ENCODE measurements at places on chromosomes 12 and 14.

GRCh38 chr12:40622246-40622838 is 69.9 kb upstream of the CNTN1 start:
- peak; percentile 34 for DNase-seq

DNA sequence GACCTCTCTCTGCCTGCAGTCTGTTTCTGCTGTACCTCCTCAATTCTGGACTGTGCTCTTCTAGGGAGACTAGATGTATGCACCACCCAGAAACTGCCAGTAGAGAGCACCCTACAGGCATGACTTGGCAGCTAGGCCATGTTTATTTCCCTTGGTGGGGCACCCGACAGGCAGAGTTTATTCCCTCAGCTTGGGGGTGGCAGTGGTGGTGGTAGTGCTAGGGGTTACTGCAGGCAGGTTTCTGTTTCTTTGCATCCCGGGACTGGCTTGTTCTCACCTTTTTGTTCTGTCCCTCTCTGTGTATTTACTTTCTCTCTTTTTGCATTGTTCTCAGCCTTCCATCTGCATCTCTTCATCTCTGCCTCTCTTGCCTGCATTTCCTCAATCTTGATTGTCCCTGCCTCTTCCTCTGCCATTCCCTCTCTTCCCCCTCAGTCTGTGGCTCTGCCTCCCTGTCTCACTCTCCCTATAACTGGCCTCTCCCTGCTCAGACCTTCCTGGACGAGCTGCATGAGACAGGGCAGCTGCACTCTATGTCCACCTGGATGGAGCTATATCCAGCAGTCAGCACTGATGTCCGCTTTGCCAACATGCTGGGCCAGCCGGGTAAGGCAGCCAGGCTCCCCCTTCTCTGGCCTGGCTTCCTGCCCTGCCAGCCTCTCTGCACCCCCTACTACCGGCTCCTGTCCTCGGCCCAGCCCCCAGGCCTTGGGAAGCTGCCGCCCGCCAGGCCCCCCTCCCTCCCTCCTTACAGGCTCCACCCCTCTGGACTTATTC is 13.8 kb downstream of the PRPF40B start:
- no peak for DNase-seq

- no peak for DNase-seq
Measured at GRCh38 chr12:120687578-120688289, 785 bp downstream of the MLEC start.

DNA sequence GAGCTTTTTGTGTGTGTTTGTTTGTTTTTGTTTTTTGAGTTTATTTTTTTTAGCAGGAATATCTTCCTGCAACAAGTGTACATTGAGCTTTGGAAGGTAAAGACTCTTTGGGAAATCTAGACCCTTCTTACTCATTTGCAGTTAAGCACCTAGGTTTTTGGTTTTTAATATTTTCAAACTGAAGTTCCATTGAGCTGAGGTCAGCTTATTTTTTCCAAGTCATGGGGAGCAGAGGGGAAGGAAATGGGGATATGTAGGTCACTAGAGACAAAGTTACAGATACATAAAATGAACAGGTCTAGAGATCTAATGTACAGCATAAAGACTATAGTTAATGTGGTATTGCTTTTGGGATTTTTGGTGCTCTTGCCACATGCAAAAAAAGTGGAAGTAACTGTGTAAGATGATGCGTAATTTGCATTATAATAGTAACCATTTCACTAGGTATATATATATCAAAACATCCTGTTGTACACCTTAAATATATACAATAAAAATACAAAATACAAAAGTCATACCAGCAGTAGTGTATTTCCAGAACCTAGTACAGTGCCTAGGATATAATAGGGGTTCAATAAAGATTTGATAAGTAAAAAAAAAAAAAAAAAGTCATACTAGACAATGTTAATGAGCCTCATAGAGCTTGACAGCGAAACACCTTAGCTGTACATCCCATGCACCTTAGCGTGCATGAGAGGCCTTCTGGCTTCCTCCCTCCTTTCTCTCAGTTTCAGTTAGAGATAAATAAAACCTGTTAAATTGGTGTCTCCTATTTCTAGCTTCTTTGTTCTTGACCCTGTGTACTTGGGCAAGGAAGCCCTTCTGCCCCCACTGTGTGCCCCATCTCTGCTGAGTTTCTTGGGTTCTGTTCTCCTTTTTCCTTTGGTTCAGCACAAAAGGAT is 22.7 kb downstream of the CGRRF1 start:
- no peak for DNase-seq

- DNase-seq, result no peak
Measured at GRCh38 chr12:92459850-92460249, 242.9 kb upstream of the PLEKHG7 start.

- DNase-seq, result no peak
Measured at GRCh38 chr12:1978078-1978862, 26.0 kb downstream of the DCP1B start.

DNA sequence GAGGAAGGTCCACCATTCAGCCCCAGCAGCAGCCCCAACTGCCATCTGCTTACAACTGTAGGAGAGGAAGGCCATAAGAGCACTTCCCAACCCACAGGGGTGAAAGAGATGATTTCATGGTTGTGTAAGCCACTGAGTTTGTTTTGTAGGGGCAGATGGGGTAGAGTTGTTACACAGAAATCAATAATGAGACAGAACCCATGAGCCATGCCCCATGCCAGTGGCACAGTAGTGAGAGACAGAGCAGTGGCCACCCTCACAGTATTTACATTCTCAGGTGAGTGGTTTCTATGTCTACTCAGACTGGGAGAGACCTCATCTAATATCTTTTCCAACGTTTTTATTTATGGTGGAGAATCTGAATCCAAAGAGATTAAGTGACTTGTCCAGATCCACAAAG is 68.6 kb downstream of the NUAK1 start:
- no peak for DNase-seq

DNA sequence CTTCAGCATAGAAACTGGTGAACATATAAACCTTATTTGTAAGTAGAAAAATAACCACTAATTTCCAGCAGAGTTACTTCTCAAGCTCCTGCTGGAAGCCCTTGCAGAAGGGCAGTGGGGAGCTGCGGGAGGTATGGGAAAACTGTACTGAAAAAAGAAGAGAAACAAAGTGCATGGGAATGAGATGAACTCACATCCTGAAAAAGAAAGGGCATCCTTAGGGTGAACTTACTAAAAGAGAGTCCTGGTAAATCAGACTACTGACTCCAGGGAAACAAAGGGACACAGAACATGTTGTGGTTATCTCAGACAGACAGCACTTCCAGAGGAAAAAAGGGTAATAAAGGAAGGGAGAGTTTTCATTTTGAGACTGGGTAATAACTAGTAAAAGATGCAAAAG is 515.1 kb downstream of the RPL10L start:
- no peak for DNase-seq

GRCh38 chr14:51845811-51846210 is 14.6 kb upstream of the GNG2 start:
- no peak for DNase-seq

DNA sequence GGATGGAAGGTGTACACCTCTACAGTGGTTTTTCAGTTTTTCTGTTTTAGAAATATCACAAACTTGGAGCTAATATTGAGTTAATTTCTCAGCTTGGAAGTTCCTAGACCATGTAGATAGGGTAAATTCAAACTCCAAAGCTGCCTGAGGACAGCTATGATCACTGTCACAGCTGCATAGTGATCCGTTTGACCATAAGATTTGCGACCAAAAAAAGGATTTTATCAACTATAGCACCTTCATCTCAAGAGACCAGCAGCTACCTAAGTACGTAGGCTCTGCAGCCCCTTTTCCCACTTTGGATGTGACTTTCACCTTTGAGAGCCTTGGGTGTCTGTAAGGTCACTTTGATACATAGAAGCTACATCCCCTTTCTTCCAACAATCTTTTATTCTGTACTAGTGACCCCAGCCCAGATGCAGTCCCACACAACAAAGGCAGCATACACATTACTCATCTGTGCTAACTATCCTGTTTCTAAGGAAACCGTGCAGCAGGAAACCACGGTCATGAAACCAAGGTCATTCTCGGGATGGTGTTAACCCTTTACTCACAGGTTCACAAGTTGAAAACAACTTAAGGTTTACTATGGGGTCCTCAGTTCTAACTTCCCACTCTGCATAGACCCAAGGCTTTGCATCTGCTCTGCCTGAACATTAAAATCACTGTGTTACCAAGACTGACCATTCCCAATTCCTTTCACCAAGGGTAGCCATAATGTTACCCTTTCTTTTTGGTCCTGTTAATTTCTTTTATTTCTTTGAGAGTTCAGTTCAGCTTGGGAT is 75.4 kb downstream of the IFT81 start:
- DNase-seq, result no peak

- no peak for DNase-seq
Measured at GRCh38 chr12:115762936-115763335, 514.6 kb downstream of the MED13L start.

- peak; percentile 67 for DNase-seq
Measured at GRCh38 chr12:80763874-80764273, 47.2 kb downstream of the MYF5 start.

GRCh38 chr12:50062728-50063460 is 5.5 kb downstream of the ASIC1 start:
- no peak for DNase-seq

DNA sequence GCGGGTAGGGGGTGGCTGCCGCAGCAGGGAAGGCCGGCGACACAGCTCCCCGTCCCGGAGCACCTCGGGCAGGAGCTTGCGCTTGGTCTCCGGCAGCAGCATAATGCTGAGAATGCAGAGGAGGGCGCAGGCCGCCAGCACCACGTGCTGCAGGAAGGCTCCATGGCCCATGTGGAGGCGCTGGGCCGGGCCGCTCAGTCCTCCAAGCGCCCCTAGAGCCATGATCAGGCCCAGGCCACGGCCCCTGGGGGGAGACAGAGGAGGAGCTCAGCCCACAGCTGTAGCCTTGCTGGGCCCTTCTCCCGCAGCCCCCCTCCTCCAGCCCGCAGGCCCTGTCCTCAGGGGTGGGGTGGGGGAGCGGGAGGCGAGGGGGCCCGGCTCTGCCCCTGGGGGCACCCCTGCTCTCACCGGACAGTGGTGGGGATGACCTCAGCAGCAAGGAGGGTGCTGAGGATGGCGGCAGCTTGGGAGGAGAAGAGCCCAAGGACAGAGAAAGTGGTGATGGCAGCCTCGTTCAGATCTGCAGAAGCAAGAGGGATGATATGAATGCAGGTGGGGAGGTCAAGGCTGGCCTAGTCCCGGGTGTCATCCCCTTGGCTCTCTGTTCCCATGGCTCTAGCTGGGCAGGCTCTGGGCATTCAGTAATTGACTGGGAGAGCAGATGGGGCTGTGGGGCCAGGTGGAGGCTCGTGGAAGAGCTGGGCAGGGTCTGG is 5.8 kb downstream of the SLC22A17 start:
- DNase-seq, result no peak
